Keratinocyte (primary cell): ENCODE measurements at places on chromosomes 5 and 9. TPM values are rescaled to one million over a fixed set of nuclear protein-coding genes. Genes with fewer than 3 reads are reported as not detected.

Gene SGCD
- polyA plus RNA-seq = not detected in 3 replicates

Gene EFCAB9
- polyA plus RNA-seq = not detected in 3 replicates

Gene SLC24A2
- polyA plus RNA-seq = under 0.01 to 0.01 TPM in 2 of 3 replicates, not detected in the other

Gene OR1N2
- polyA plus RNA-seq = not detected in 3 replicates

Gene SLC27A6
- 0.52 to 1.1 TPM (median 0.80 TPM) in 3 replicates for polyA plus RNA-seq

Gene TAF1L
- 0.01 TPM in 1 of 3 replicates, not detected in the others for polyA plus RNA-seq
